Dermis microvascular lymphatic vessel endothelial cell (primary cell): ENCODE measurements at places on chromosomes 1 and 21. TPM values are rescaled to one million over a fixed set of nuclear protein-coding genes. Genes with fewer than 3 reads are reported as not detected.

Gene CRP
- total RNA-seq: not detected in 2 replicates

Gene GSTM4
- total RNA-seq: 1.2 and 1.3 TPM in 2 replicates

Gene RUNX3
- total RNA-seq: not detected in 2 replicates

Gene TSPEAR
- total RNA-seq: 0.13 TPM in 2 replicates

Gene CLDN17
- total RNA-seq: not detected in 2 replicates

Gene FOXO6
- total RNA-seq: under 0.01 TPM in 1 of 2 replicates, not detected in the other

Gene BLACAT1
- under 0.01 TPM in 1 of 2 replicates, not detected in the other for total RNA-seq

Gene MROH9
- not detected in 2 replicates for total RNA-seq

Gene CBR3
- 2.8 and 3.0 TPM in 2 replicates for total RNA-seq

Gene CGN
- total RNA-seq: 0.13 TPM in 2 replicates

Gene LCE2C
- total RNA-seq: not detected in 2 replicates

Gene RIMS3
- 0.38 and 0.39 TPM in 2 replicates for total RNA-seq

Gene SPRR2A
- total RNA-seq: not detected in 2 replicates

Gene CCDC181
- not detected in 2 replicates for total RNA-seq

Gene SELENBP1
- 0.13 and 0.25 TPM in 2 replicates for total RNA-seq

- no peak for DNase-seq
Observed at GRCh38 chr1:14980621-14981218, 172.8 kb upstream of the TMEM51 start.

DNA sequence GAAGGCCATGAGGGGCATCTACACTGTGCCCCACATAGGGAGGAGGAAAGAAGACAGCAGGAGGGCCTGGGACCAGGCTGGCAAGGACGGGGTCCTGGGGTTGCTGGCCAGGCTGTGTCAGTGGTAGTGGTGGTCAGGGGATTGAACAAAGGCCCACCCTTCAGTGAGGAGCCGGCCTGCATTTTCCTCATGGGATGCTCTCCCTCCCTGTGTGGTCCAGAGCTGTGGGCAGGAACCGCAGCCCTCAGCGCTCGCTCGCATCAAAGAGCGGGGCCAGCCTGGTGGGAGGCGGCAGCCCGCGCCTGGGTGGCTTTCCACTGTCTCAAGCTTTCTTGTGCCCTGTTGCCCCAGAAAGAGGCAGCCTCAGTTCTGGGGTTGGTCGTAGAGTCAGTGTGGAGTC, 24.8 kb downstream of the LHX4 start:
- DNase-seq: no peak

- no peak for DNase-seq
Observed at GRCh38 chr1:216740331-216740730, 17.1 kb upstream of the ESRRG start.

GRCh38 chr1:222028116-222028515, 286.2 kb upstream of the DUSP10 start:
- DNase-seq: no peak

- peak; percentile 77 for DNase-seq
Observed at GRCh38 chr21:32411350-32412161, 950 bp upstream of the EVA1C start.

DNA sequence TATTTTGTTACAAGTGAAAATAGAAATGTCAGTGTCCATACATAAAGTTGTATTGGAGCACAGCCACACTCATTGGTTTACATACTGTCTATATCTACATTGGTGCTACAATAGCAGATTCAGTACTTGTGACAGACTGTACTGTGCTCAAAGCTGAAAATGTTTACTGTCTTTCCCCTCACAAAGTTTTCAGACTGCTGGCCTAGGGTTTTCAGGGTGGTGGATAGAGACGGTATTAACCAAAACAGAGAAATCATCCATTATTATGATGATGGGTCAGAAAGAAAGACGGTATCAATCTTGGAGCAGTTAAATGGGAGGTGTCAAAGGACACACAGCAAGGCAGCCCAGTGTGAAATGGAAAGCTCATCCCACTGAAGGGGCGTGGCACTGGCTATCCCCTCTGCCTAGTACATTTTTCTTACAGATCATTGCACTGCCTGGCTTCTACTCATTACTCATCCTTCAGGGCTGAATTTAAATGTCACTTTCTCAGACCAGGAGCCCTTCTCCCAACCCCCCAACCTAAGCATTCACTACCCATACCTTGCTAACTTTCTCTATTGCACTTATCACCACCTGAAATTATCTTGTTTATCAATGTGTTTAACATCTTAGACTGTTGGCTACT, 10.2 kb downstream of the JAK1 start:
- no peak for DNase-seq

DNA sequence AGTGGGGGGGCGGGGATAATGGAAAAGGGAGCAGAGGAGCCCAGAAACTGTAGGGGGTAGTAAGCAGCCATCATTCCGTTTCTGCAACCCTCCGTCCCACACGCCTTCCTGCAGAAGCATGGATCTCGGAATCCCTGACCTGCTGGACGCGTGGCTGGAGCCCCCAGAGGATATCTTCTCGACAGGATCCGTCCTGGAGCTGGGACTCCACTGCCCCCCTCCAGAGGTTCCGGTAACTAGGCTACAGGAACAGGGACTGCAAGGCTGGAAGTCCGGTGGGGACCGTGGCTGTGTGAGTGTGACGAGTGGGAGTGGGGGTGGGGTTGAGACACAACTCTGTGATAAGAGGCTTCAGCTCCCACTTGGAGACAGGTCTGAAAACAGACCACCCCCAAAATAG, 706 bp downstream of the CREB3L4 start:
- DNase-seq: no peak

- no peak for DNase-seq
Observed at GRCh38 chr1:8239039-8239305, 78.9 kb upstream of the SLC45A1 start.

- DNase-seq: no peak
Observed at GRCh38 chr1:56484695-56485094, 94.7 kb downstream of the PLPP3 start.

GRCh38 chr1:226541631-226542622, 6.6 kb upstream of the STUM start:
- DNase-seq: peak; percentile 83

DNA sequence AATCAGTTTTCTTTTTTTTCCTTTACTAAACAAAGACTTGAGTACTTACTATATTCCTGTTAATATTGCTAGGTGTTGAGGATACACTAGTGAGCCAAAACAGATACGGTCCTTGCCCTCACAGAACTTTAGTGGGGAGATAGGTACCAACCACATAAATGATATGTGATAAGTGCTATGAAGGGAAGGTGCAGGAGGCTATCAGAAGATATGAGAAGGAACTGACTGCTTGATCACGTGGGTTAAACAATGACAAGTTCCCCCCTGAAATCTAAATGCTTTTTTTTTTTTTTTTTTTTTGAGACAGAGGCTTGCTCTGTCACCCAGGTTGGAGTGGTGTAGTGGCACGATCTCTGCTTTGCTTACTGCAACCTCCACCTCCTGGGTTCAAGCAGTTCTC, 25.0 kb downstream of the RBM15 start:
- no peak for DNase-seq

DNA sequence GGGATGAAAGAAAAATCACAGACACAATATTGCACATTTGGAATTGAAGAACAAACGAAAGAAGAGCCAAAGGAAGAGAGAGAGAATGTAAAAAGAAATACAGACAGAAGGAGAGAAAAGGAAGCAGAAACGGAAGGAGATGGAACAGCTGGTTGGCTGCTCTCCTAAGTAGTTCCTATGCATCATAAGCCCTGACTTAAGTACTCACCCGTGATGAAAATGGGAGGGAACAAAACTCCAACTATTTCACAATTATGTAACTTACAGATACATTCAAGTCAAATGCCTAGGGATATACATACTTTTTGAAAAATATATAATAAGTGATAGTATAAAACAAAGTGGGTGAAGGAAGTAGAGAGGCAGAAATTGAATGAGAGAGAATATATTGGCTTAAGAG, 88.5 kb downstream of the TTLL7 start:
- no peak for DNase-seq

GRCh38 chr1:246139745-246140182, 367.3 kb downstream of the SMYD3 start:
- DNase-seq: peak; percentile 87

DNA sequence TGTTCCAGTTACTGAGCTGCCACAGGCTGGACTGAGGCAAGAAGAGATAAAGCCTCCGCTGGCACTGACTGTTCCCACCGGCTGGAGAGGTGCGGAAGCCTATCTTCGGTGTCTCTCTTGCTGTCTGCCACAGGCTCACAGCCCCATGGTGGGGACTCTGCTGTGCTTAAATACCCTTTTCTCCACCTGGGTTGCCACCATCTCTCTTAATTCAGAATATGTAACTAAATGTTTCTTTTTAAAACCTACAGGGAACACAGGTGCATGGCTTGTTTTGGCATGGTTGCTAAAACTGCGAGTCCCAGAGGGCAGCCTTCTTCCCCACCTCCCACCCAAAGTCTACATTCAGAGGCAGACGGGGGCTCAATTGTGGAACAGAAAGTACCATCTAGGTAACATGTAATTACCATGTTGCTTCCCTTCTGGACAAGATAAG, 8.1 kb upstream of the LBR start:
- no peak for DNase-seq

GRCh38 chr21:44626673-44627143, at the start of gene KRTAP10-9:
TSS of gene KRTAP10-9 (plus strand) at chr21:44627093. CDS start at chr21:44627172, 79 bp downstream.
- no peak for DNase-seq
